Kidney capillary endothelial cell (primary cell): ENCODE measurements at places on chromosomes 7 and 10.

GRCh38 chr10:101067356-101068083 is 5.7 kb downstream of the KAZALD1 start:
- peak; percentile 83 for DNase-seq

DNA sequence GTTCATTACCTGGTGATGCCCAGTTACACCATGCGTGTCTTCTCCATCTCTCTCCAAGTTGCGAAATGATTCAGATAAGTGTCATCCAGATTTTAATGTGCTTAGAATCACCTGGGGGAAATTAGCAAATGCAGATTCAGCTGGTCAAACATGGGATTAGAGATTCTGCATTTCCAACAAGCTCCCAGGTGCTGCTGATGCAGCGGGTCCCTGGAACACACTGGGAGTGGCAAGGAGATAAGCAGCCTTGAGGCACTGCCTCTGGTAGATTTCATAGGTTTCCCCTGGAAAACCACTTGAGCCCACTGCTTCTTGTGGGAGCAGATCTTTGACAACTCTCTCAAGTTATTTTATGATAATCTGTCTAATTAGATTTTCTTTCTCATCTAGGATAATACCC is 196.0 kb upstream of the C7orf33 start:
- no peak for DNase-seq

DNA sequence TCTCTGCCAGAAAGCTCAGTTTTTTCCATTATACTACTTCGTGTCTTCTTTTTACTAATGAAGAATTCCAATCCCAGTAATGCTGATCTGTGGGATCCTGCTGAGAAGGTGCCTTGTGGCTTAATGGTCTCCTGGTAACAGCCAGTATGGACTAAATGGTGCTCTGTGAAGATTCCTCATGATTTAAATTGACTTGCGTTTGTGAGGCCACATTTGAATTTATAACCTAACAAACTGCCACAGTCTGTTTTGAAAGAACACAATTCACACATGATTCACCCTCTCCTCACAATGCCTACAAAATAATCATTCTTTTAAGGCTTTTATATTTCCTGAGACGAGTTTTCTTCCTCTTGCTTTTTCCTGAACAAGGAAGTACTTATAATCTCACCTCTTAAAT is 140.0 kb downstream of the MBL2 start:
- DNase-seq: no peak

DNA sequence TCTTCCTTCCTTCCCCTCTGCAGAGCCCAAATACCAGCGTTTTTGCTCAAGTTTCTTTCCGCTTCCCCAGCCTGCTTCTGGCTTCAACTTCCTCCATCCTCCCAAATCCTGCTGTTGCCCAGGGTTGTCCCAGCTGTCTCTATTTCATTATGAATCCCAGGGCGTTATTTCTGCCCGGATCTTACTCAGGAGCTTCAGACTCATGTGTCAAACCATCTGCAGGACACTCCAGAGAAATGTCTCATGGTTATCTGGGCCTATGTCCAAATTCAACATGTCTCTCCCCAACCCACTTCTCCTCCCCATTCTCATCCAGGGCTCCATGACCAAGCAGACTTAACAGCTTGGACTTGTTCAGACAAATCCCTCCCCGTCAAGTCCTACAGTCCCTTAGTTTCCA is 15.6 kb downstream of the ARHGAP22 start:
- peak; percentile 47 for DNase-seq

DNA sequence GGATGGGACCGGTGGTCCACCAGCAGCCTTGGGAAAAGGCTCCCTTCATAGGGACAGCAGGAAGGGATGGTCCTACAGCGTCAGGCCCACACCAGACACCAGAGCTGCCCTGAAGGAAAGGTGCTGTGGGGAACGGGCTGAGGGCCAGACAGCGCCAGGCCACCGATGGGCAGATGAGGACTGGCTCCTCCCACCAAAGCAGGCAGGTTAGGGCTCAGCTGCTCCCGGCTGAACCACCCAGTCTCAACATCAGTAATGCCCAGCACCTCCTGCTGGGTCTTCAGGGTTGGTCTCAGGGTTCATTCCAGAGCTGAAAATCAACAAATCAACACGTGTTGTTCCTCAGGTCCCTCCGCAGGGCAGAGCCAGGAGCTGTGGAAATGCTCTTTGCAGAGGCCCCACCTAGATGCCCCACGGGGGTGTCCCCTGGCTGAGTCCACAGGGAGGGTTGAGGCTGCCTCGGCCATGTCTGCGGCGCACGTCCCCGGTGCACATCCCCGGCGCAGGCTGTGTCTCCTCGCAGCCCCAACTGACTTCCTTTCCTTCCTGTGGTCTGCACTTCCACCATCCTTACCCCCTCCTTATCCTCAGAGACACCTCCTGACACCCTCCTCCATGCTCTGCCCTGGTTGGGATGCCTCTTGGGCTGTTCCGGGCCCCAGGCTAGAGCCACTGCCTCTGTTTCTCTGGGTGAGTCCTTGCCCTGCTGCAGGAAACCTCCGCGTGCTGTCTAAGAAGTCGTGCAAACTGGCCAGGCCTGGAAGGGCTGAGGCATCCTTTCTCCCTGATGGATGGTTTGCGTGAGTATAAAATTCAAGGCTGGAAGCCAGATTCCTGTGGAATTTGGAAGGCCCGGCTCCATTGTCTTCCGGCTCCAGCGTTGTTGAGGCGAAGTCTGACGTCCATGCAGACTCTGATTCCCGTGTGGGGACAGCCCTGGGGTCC is 32.8 kb upstream of the CFAP46 start:
- DNase-seq: no peak

GRCh38 chr7:5646846-5647245 is 134.6 kb downstream of the RNF216 start:
- DNase-seq: no peak

GRCh38 chr10:120039046-120039445 is 146.5 kb downstream of the SEC23IP start:
- DNase-seq: no peak
